NCI-H2171 (cell line): ENCODE measurements at places on chromosomes 2 and 18.

- no peak for DNase-seq
These were observed 152.0 kb upstream of the PGAP1 start for GRCh38 chr2:197078535-197078934.

- DNase-seq, result no peak
These were observed 253.0 kb upstream of the NCKAP5 start for GRCh38 chr2:133821107-133821760.

DNA sequence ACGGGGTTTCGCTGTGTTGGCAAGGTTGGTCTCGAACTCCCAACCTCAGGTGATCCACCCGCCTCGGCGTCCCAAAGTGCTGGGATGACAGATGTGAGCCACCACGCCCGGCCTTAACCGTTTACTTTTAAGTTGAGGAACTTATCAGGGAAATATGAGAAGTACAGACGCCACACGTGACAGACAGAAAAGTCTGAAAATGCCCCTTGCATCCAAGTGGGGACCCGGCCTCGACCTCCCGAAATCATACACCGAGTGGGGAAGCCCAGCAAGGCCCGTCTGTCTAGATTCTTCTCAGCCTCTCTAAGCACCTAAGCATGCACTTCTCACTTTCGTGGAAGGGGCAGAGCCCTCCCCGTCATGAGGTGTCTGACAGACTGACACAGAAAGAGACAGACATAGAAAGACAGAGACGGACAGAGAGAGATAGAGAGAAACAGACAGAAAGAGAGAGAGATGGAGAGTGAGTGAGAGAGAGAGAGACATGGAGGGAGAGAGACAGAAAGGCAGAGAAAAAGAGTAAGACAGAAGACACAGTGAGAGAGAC lies 107.3 kb upstream of the ANKRD30BL start:
- DNase-seq, result no peak

DNA sequence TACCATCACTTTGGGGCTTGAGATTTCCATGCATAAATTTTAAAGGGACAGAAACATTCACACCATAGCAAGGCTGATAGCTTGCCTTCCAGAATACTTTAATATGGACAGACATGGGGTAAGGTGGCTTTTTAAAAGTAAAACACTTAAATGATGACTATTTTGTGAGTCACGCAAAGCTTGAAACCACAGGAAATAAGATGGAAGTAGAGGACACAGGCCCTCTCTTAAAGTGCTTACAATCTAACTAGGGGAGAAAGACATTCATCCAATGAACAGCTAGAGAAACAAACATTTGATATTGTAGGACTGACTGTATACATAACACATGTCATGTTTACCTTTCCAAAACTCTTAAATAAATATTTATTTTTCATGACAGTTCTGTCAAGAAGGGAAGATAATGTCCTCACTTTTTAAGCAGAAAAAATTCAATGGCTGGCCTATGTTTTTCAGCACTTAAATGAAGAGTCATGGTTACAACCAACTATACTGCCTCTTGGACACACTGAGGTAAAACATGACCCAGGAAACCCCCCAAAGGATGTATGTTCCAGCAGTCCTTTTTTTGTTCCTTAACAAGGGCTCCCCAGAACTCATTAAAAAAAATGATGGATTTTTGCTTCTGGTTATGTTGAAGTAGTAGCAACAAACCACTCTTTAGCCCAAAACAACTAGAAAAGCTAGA lies 120.0 kb upstream of the RBMS1 start:
- no peak for DNase-seq

DNA sequence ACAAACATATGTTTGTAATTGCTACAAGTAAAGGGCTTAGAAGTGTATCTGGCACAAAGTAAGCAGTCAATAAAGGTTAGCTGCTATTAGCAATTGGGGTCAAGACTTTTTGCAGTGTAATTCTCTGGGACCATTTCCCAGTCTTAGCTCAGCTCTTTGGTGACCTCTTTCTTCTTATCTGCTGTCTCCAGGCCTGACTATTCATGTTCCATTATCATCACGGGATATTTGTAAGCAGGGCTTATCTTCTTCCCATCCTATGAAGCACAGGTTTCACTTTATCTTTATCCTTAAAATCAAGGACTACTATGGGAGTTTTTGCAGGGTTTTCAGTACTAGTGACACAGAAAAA lies 131.7 kb downstream of the DOCK10 start:
- DNase-seq, result no peak

- no peak for DNase-seq
These were observed 77.5 kb upstream of the GLI2 start for GRCh38 chr2:120658042-120658769.

- peak; percentile 59 for DNase-seq
These were observed at the start of gene ASIC4 for GRCh38 chr2:219514196-219514761. TSS of gene ASIC4 (plus strand) at chr2:219514482. CDS start at chr2:219514725, 243 bp downstream.

- DNase-seq, result no peak
These were observed 187.5 kb upstream of the MC4R start for GRCh38 chr18:60560071-60560470.

DNA sequence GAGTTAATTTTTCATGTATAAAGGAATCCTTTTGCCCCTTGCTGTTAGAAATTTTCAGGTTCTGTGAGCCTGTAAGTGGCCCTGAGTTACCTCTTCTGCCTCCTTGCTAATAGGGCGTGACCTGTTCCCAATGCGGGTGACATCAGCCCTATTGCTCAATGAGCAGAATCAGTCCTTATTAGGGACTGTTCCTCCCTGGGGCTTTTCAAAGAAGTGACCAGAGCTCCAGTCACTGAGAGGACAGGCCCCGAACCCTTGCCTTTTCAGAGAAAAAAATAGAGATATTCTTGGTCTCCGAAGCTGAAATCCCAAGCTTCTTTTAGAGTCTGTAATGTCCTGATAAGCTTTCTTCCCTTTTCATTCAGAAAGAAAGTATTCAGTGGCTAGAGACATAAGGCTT lies 8.2 kb upstream of the APOB start:
- no peak for DNase-seq

GRCh38 chr2:108587621-108588020 lies 53.4 kb downstream of the LIMS1 start:
- no peak for DNase-seq
